ENCODE measurements at places on chromosomes 11 and 22. TPM values are rescaled to one million over a fixed set of nuclear protein-coding genes. Genes with fewer than 3 reads are reported as not detected.
A peak's percentile ranks its signal among the peaks of the same experiment; 100 is the strongest.

OR5M8 gene
- total RNA-seq: not detected

CRYAB gene
- not detected for total RNA-seq

TSPAN18 gene
- total RNA-seq: 2.8 TPM

LINC01488 gene
- total RNA-seq: not detected

SMIM38 gene
- total RNA-seq: 2.2 TPM

NTM gene
- not detected for total RNA-seq

TUB gene
- total RNA-seq: not detected

GRCh38 chr11:96341211-96342013 is 1.6 kb downstream of the MAML2 start:
- peak; percentile 54 for DNase-seq
- peak overlapping the region; percentile 98 for H3K4me3 ChIP-seq
- H3K27me3 ChIP-seq: no peaks in the 10 kb centered on the region
- peaks cover 12% of the 10 kb centered on the region for H3K36me3 ChIP-seq

DNA sequence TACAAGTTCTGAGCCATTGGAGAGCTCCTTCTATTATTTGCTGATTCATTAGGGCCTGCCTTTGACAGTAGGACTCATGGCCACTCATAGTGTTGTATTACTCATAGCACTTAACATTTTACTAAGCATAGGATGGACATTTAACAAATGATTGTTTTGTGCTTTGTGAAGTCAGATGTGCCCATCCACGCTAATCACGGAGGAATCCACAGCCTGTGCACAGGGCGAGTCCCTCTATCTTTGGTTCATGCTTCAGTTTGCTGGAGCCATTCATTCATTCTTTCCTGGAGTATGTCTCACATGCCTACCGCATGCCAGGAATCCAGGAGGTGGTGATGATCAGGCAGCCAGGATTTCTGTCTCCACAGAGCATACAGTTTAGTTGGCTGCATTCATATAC is 254.1 kb downstream of the NTM start:
- no peak for DNase-seq
- H3K27me3 ChIP-seq: peaks cover 8% of the 10 kb centered on the region
- H3K4me3 ChIP-seq: no peak overlapping the region
- H3K4me1 ChIP-seq: no peaks in the 10 kb centered on the region

GRCh38 chr11:2459016-2459725 is 14.4 kb downstream of the KCNQ1 start:
- no peaks in the 10 kb centered on the region for H3K36me3 ChIP-seq
- no peak for DNase-seq
- H3K27me3 ChIP-seq: no peaks in the 10 kb centered on the region
- peaks cover 45% of the 10 kb centered on the region for H3K4me1 ChIP-seq
- no peak overlapping the region for H3K4me3 ChIP-seq
- no peak overlapping the region for H3K27ac ChIP-seq

DNA sequence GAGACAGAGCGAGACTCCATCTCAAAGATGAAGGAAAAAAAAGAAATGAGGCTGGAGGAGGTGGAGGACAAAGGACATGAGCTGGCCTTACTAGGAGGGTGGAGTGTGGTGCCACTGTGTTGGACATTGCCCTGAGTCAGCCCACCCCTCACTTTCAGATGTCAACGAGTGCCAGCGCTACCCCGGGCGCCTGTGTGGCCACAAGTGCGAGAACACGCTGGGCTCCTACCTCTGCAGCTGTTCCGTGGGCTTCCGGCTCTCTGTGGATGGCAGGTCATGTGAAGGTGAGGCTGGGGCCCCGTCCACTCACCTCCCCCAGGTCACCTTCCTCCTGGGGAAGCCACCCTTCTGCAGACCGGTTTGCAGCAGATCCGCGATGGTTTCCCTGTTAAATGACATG is 40.6 kb downstream of the FBLN1 start:
- H3K27ac ChIP-seq: no peak overlapping the region
- H3K4me1 ChIP-seq: peaks cover 19% of the 10 kb centered on the region
- peaks cover 2% of the 10 kb centered on the region for H3K27me3 ChIP-seq
- no peak for DNase-seq
- H3K4me3 ChIP-seq: no peak overlapping the region
- H3K36me3 ChIP-seq: no peaks in the 10 kb centered on the region

- DNase-seq: no peak
- peaks cover 2% of the 10 kb centered on the region for H3K27me3 ChIP-seq
- no peak overlapping the region for H3K27ac ChIP-seq
- no peak overlapping the region for H3K4me3 ChIP-seq
These were observed 35.1 kb upstream of the CUL5 start for GRCh38 chr11:107973641-107974040.

- DNase-seq: no peak
- no peaks in the 10 kb centered on the region for H3K4me1 ChIP-seq
- no peak overlapping the region for H3K27ac ChIP-seq
- peaks cover 7% of the 10 kb centered on the region for H3K36me3 ChIP-seq
- no peak overlapping the region for H3K4me3 ChIP-seq
These were observed 34.6 kb upstream of the MN1 start for GRCh38 chr22:27836181-27836580.

GRCh38 chr11:119155733-119156492 is 7.1 kb downstream of the ABCG4 start:
- no peak overlapping the region for H3K27ac ChIP-seq
- H3K27me3 ChIP-seq: peaks cover 34% of the 10 kb centered on the region
- no peak overlapping the region for H3K4me3 ChIP-seq
- no peaks in the 10 kb centered on the region for H3K4me1 ChIP-seq
- H3K36me3 ChIP-seq: no peaks in the 10 kb centered on the region

- no peaks in the 10 kb centered on the region for H3K36me3 ChIP-seq
- H3K4me1 ChIP-seq: no peaks in the 10 kb centered on the region
- no peak for DNase-seq
These were observed 291.8 kb downstream of the MIAT start for GRCh38 chr22:26949193-26949592.

DNA sequence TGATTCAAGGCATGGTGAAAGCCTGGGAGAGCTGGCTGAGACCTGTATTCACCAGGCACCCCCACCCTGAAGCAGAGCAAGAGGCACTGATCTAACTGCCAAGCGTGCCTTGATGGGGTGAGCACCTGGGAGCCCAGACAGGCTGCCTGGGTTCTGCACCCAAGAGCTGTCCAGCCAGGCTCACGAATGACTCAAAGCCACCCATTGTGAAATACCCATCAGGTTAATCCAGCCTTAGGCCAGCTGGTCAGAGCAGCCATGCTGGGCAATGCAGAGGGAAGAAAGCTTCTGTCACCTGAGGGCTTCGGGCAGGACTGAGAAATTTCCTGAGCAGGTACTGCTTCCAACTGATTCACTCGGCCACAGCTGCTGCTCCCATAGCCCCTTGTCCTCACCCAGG is 22.1 kb downstream of the THOC5 start:
- DNase-seq: no peak
- no peaks in the 10 kb centered on the region for H3K4me1 ChIP-seq
- H3K27ac ChIP-seq: no peak overlapping the region
- peaks cover 90% of the 10 kb centered on the region for H3K36me3 ChIP-seq

DNA sequence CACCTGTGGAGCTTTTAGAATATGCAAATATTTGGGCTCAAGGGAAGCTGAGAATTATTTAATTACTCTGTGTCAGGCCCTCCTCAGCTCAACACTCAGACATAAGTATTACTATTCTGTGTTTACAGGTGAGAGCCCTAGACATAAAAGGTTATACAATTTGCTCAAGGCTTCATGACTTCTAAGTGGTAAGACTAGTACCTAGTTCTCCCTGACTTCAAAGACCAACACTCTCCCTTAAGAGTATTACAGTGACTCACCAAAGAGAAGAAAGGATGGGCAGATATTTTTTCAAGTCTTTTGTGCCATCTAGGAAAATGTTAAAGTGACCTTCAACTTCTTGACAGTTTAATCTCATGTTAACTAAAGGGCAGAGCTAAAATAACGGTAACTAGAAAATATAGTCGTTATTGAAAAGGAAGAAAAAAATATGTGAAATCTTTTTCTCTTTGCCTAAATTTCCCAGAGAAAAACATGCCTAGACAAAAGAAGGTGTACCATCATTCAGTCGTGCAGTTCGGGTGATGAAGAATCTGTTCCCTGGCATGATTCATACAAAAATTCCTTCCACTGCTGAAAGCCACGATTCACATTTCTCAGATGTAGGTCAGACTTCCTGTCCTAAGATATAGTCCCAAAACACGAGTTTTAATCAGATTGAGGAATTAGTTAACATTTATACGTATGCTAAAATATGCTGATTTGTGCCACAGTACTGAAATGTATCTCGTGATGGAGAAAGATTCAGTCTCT is 849.1 kb upstream of the API5 start:
- no peak overlapping the region for H3K27ac ChIP-seq
- H3K4me3 ChIP-seq: no peak overlapping the region
- H3K36me3 ChIP-seq: no peaks in the 10 kb centered on the region
- H3K27me3 ChIP-seq: no peaks in the 10 kb centered on the region

- peaks cover 2% of the 10 kb centered on the region for H3K4me1 ChIP-seq
- H3K27me3 ChIP-seq: no peaks in the 10 kb centered on the region
- H3K4me3 ChIP-seq: no peak overlapping the region
These were observed 10.4 kb upstream of the SUN2 start for GRCh38 chr22:38766076-38766777.

- no peak overlapping the region for H3K27ac ChIP-seq
- peaks cover 43% of the 10 kb centered on the region for H3K36me3 ChIP-seq
- H3K4me3 ChIP-seq: no peak overlapping the region
- H3K27me3 ChIP-seq: no peaks in the 10 kb centered on the region
- H3K4me1 ChIP-seq: peaks cover 40% of the 10 kb centered on the region
These were observed 47.9 kb upstream of the RAPSN start for GRCh38 chr11:47496808-47497207.

DNA sequence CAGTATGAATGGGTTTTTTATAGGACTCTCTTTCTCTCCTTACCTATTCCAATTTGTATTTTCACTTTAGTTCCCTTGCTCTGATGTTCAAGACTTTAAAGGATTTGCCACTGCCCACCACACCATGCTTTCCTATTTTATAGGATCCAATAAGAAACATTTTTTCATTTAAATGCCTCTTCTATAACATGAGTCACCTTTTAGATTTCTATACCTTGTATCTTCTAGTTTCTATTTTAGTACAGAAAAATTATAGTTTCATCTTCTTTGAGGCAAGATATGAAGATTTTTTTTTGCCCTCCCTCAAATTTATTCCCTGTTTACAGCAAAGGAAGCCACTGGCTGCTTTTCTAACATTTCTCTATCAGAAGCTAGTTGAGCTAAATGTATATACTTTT is 76.8 kb downstream of the ARFGAP2 start:
- H3K27ac ChIP-seq: no peak overlapping the region
- no peaks in the 10 kb centered on the region for H3K36me3 ChIP-seq
- H3K4me3 ChIP-seq: no peak overlapping the region
- DNase-seq: no peak

DNA sequence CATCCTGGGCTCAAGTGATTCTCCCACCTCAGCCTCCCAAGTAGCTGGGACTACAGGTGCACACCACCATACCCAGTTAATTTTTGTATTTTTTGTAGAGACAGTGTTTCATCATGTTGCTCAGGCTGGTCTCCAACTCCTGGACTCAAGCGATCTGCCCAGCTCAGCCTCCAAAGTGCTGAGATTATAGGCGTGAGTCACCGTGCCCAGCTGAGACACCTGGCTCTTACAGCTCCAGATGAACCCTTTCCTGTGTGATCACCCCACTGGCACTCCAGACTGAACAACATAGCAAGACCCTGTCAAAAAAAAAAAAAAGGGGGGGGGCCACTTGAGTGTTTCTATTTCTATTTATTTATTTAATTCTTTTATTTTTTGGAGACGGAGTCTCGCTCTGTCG is 1.0 kb upstream of the ADSL start:
- peaks cover 32% of the 10 kb centered on the region for H3K36me3 ChIP-seq
- peak overlapping the region; percentile 98 for H3K4me3 ChIP-seq
- no peaks in the 10 kb centered on the region for H3K27me3 ChIP-seq
- no peak for DNase-seq
- peak overlapping the region; percentile 98 for H3K27ac ChIP-seq
